SJCRH30 (cell line): ENCODE measurements at places on chromosomes 11 and 22. TPM values are rescaled to one million over a fixed set of nuclear protein-coding genes. Genes with fewer than 3 reads are reported as not detected.

Gene TYR
- not detected in 2 replicates for total RNA-seq

Gene TRIM49
- not detected in 2 replicates for total RNA-seq

Gene KCNJ1
- not detected in 2 replicates for total RNA-seq

Gene MYBPC3
- total RNA-seq: not detected in 2 replicates

Gene OR6A2
- total RNA-seq: not detected in 2 replicates

Gene IFT27
- 1.8 and 2.2 TPM in 2 replicates for total RNA-seq

Gene CRYBB3
- total RNA-seq: not detected in 2 replicates
